ENCODE measurements at places on chromosomes 1 and 21. TPM values are rescaled to one million over a fixed set of nuclear protein-coding genes. Genes with fewer than 3 reads are reported as not detected.

DNA sequence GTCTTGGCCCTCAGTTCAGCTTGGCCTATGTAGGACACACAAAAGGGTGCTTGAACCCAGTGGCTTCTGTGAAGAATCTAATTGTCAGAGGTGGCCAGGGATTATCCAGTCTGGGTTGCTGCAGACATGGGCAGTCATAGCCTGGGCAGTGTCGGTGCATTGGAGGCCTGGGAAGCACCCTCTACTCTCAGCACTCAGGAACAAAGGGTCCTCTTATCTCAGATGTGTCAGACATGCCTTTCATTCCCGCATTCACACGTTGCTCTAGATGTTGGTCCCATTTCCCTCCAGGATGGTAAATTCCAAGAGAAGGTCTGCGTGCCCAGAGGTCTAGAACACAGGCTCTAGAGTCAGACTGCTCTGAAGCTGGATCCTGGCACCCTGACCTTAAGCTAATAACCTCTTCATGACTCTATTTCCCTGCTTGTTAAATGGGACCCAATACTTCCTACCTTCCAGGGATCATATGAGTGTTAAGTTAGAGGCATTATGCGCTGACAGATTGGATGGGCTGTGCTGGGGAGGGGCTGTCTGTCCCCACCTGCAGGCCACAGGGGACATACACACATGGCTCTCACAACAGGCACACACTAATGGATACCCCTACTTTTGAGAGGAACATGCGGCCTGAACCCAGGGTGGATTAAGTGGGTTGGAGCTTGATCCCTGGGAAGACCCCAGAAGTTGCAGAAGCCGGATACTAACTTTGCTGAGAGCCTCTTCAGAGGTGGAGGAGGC is 16.5 kb upstream of the EDN2 start:
- H3K27me3 ChIP-seq: no peaks in the 10 kb centered on the region
- no peaks in the 10 kb centered on the region for H3K36me3 ChIP-seq
- no peak overlapping the region for H3K4me3 ChIP-seq
- no peak for DNase-seq
- H3K4me1 ChIP-seq: peaks cover 90% of the 10 kb centered on the region
- H3K27ac ChIP-seq: peak overlapping the region; percentile 80

DNA sequence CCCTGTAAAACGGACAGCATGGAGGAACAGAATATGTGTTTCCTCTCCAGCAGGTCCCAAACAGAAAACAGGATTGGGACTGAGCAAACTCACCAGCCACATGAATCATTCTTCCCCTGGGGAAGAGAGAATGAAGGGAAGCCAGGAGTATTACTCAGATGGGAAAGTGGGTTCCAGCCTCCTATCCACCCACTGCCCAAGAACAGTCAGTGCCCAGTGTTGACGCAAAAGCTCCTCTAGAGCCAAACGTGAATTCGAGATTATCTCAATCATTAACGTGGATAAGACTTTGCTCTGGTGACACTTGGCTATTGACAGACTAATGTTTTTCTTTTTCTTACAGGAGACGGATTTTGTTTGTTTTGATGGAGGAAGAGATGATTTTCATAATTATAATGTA is 9.3 kb downstream of the MIA3 start:
- H3K36me3 ChIP-seq: peaks cover 18% of the 10 kb centered on the region
- H3K4me3 ChIP-seq: no peak overlapping the region
- DNase-seq: no peak
- H3K27ac ChIP-seq: no peak overlapping the region

DNA sequence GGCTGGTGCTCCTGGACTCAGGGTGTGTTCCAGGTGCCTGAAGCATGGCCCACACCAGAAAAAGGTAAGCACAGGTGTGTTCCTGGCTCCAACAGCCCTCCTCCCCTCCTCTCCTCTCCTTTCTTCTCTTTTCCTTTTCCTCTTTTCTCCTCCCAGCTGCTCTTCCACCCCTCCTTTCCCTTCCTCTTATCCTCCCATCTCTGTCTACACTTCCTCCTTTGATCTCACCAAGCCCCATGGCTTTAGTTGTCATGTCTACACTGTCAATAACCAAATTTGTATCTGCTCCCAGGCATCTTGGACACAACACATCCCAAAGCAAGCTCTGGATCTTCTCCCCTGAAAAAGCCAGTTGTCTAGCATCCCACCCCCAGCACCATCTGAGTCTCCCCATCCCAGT is 56.7 kb upstream of the LAPTM5 start:
- H3K27ac ChIP-seq: no peak overlapping the region
- no peak for DNase-seq
- H3K36me3 ChIP-seq: no peaks in the 10 kb centered on the region
- peaks cover 20% of the 10 kb centered on the region for H3K4me1 ChIP-seq
- H3K27me3 ChIP-seq: no peaks in the 10 kb centered on the region

GRCh38 chr1:91916811-91917460 is 31.0 kb upstream of the TGFBR3 start:
- H3K27me3 ChIP-seq: no peaks in the 10 kb centered on the region
- DNase-seq: no peak
- H3K27ac ChIP-seq: no peak overlapping the region
- no peaks in the 10 kb centered on the region for H3K36me3 ChIP-seq
- no peak overlapping the region for H3K4me3 ChIP-seq
- peaks cover 12% of the 10 kb centered on the region for H3K4me1 ChIP-seq

GRCh38 chr1:213419401-213420030 is 368.5 kb downstream of the RPS6KC1 start:
- no peak for DNase-seq
- H3K36me3 ChIP-seq: no peaks in the 10 kb centered on the region
- no peaks in the 10 kb centered on the region for H3K27me3 ChIP-seq
- no peak overlapping the region for H3K4me3 ChIP-seq
- no peaks in the 10 kb centered on the region for H3K4me1 ChIP-seq

DNA sequence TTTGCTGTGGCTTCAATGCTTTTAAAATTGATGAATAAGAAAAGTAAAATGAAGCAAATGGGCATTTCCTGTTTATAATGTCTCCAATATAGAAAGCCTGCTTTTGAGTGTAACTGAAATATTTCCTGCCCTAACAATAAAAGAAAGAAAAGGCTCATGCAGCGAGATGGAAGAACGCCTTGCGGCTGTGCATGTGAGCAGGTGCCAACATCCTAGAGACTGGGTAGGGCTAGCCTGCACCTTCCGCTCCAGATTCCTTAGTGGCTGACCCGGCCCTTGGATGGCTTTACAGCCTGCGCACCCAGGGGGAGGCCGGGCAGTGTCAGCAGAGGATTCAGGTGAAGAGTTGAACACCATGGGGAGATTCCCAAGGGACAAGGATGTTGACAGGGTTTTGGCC is 21.8 kb downstream of the CNIH3 start:
- peaks cover 3% of the 10 kb centered on the region for H3K4me1 ChIP-seq
- DNase-seq: peak; percentile 57
- H3K27ac ChIP-seq: no peak overlapping the region
- H3K4me3 ChIP-seq: no peak overlapping the region

- H3K4me3 ChIP-seq: no peak overlapping the region
- no peak for DNase-seq
- no peak overlapping the region for H3K27ac ChIP-seq
- H3K36me3 ChIP-seq: no peaks in the 10 kb centered on the region
- no peaks in the 10 kb centered on the region for H3K27me3 ChIP-seq
- peaks cover 24% of the 10 kb centered on the region for H3K4me1 ChIP-seq
Observed at GRCh38 chr1:117179471-117179870, 31.3 kb downstream of the VTCN1 start.

- no peaks in the 10 kb centered on the region for H3K36me3 ChIP-seq
- no peak overlapping the region for H3K27ac ChIP-seq
- no peak for DNase-seq
- H3K4me3 ChIP-seq: no peak overlapping the region
- H3K4me1 ChIP-seq: peaks cover 32% of the 10 kb centered on the region
Observed at GRCh38 chr1:112870887-112871646, 84.9 kb downstream of the SLC16A1 start.

MX2 gene
- total RNA-seq: 3.4 TPM

DNA sequence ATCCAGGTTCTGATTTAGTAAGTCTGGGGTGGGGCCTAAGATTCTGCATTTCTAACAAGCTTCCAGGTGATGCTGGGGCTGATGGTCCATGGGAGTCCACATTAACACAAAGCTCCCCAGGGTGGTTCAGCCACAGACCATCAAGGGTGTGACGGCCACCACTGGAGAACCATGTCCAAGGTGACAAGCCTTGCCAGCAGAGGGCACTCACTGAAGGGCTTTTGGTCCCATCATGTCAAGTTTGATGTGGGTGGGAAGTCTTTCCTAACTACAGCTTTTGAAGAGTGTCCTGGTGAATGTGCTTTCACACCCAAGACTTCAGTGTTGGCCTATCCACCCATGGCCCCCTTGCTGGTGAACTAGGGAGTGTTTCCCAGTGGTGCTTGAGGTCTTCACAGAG is 67.1 kb downstream of the UBE2T start:
- H3K4me3 ChIP-seq: no peak overlapping the region
- H3K27ac ChIP-seq: no peak overlapping the region
- DNase-seq: peak; percentile 24
- no peaks in the 10 kb centered on the region for H3K36me3 ChIP-seq
- H3K27me3 ChIP-seq: peaks cover 17% of the 10 kb centered on the region

DNA sequence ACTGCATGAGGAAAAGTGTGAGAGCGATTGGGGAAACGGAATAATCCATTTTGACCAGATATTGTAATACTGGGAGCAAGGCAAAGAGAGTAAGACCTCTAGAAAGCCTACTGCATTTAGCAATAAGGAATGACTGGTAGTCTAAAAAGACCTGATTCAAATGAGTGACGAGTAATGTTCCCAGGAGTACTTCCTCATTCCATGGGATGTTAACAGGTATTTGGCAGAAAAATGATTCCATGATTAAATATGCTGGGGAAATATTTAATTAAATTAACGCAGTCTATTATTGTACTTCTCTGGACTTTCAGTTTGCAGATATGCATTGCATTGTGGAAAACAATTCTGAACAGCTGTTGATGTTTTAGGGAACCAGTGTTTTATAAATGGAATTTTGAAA is 105.5 kb downstream of the RPE65 start:
- no peak overlapping the region for H3K4me3 ChIP-seq
- no peaks in the 10 kb centered on the region for H3K36me3 ChIP-seq
- H3K27me3 ChIP-seq: no peaks in the 10 kb centered on the region
- H3K27ac ChIP-seq: no peak overlapping the region
- DNase-seq: no peak
- peaks cover 5% of the 10 kb centered on the region for H3K4me1 ChIP-seq

CXADR gene
- 21.7 TPM for total RNA-seq

GRCh38 chr21:42479582-42479981 is 16.4 kb downstream of the RSPH1 start:
- no peak for DNase-seq
- no peak overlapping the region for H3K27ac ChIP-seq
- no peak overlapping the region for H3K4me3 ChIP-seq
- no peaks in the 10 kb centered on the region for H3K27me3 ChIP-seq

DNA sequence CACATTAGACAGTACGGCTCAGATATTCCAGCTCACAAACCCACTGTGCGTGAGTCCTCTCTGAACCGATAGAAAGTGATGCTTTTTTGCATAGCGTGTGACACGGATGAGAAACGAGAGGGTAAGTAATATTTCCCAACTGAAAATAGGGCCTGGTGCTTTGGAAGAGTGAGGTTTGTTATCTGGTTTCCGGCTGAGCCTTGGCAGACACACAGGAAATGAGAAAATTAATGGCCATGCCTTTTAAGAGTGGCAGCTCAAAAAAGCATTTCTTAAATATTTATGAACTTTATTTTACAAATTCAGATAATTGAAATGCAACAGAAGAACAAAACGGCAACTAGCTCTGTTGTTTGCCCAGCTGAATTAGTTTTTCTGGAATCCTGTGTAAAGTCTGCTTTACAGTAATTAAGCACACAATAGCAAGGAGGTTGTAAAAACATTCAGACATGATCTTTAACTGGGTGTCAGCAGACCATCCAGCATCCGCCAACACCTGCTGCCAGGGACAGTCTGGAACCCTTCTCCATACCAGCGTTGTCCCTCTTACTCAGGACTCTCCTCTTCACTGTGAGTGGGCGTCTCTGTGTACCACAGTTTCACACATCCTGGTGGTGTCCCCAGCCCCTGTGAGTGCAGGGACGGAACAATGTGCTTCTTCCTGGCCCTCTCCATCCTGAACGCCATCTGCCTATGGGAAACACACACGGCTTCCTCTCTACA is 155.4 kb downstream of the PGBD5 start:
- no peak for DNase-seq
- H3K27ac ChIP-seq: no peak overlapping the region
- H3K27me3 ChIP-seq: no peaks in the 10 kb centered on the region
- no peak overlapping the region for H3K4me3 ChIP-seq

- no peak for DNase-seq
- no peaks in the 10 kb centered on the region for H3K4me1 ChIP-seq
- H3K36me3 ChIP-seq: no peaks in the 10 kb centered on the region
- no peaks in the 10 kb centered on the region for H3K27me3 ChIP-seq
Observed at GRCh38 chr1:174090471-174090870, 68.3 kb upstream of the RC3H1 start.

GREM2 gene
- total RNA-seq: not detected

DNA sequence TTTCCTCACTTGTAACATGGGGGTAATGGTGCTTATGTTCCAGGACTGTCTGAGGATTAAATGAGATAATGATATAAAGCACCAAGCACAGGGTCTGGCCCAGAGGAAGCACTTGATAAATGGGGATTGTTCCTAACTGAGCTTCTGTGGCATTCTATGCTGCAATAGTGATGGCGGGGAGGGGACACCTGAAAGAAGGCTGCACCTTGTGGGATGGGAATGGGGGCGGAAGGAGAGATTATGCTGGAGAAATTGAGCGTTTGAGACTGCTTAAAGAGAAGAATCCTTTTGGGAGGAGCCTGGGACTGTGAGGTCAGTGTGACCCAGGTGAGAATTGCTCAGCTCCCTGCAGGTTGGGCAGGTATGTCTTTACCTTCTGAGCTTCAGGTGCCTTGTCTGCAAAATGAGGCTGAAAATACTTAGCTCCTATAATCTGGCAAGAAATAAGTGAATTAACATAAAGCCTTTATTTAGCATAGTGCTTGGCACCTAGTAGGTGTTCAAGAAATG is 55.9 kb upstream of the CTPS1 start:
- no peaks in the 10 kb centered on the region for H3K36me3 ChIP-seq
- peaks cover 33% of the 10 kb centered on the region for H3K4me1 ChIP-seq
- no peaks in the 10 kb centered on the region for H3K27me3 ChIP-seq
- no peak for DNase-seq

SERINC2 gene
- 36.0 TPM for total RNA-seq

BNIPL gene
- total RNA-seq: 3.0 TPM

LEFTY2 gene
- not detected for total RNA-seq

DNA sequence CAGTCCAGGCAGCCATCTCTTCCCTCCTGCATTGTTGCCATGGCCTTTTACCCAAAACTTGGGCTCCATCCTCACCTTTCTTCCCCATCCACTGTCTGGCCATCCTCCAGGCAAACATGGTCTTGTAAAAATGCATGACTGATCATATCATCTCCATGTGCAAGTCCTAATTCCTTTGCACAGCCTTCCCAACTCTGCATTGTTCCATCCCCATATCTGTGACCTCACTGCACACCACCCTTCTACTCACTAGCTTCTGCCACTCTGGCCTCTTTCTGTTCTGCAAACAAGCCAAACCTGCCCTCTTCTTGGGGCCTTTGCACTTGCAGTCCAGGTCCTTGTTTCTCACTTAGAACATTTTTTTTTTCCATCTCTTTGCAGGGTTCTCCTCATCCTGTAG is 230.1 kb upstream of the GJB5 start:
- H3K36me3 ChIP-seq: no peaks in the 10 kb centered on the region
- H3K27ac ChIP-seq: no peak overlapping the region
- no peak overlapping the region for H3K4me3 ChIP-seq
- no peaks in the 10 kb centered on the region for H3K4me1 ChIP-seq

GRCh38 chr1:39509360-39510009 is 18.0 kb downstream of the BMP8A start:
- H3K4me3 ChIP-seq: no peak overlapping the region
- H3K27me3 ChIP-seq: no peaks in the 10 kb centered on the region
- H3K4me1 ChIP-seq: peaks cover 5% of the 10 kb centered on the region
- H3K27ac ChIP-seq: no peak overlapping the region
- H3K36me3 ChIP-seq: no peaks in the 10 kb centered on the region

SH2D5 gene
- 1.1 TPM for total RNA-seq
